ENCODE measurements at places on chromosomes 11 and 22. TPM values are rescaled to one million over a fixed set of nuclear protein-coding genes. Genes with fewer than 3 reads are reported as not detected.

The OR4D5 gene
- total RNA-seq, result not detected

- no peaks in the 10 kb centered on the region for H3K36me3 ChIP-seq
- H3K4me3 ChIP-seq, result no peak overlapping the region
- H3K4me1 ChIP-seq, result no peaks in the 10 kb centered on the region
- H3K27me3 ChIP-seq, result no peaks in the 10 kb centered on the region
- DNase-seq, result no peak
Measured at GRCh38 chr11:8789864-8790263, 107.3 kb downstream of the RPL27A start.

DNA sequence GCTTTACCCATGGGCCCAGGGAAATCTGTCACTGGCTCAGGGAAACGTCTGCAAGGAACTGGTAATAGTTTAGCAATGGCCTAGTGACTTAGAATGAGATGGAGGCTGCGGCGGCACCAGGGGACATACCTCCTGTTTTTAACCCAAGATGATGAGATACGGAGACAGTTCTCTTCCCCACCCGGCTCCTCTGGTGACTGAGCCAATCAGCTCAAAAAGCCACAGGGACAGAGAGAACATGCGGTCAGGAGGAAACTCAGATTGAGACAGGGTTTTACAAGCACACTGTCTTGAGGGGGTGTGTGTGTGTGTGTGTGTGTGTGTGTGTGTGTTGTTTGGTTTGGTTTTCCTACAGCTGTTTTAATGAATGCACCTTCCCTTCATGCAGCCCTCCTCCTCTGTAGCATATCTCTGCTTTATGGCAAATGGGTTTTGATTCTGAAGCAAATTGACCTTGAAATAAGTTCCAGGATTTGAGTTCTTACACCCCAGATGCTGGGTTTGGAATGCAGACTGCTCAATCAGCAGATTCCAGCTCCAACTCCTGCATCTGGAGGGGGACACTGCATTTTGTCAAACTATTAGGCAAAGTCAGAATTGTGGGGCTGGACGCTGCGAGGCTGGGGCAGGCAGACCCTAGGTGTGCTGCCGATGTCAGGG lies 246.2 kb downstream of the NTM start:
- H3K27ac ChIP-seq, result no peak overlapping the region
- H3K4me3 ChIP-seq, result no peak overlapping the region
- H3K4me1 ChIP-seq, result no peaks in the 10 kb centered on the region

The SLC25A18 gene
- not detected for total RNA-seq

- no peaks in the 10 kb centered on the region for H3K27me3 ChIP-seq
- H3K36me3 ChIP-seq, result peaks cover 4% of the 10 kb centered on the region
- DNase-seq, result no peak
Measured at GRCh38 chr11:44072757-44073658, 6.9 kb downstream of the ACCS start.

DNA sequence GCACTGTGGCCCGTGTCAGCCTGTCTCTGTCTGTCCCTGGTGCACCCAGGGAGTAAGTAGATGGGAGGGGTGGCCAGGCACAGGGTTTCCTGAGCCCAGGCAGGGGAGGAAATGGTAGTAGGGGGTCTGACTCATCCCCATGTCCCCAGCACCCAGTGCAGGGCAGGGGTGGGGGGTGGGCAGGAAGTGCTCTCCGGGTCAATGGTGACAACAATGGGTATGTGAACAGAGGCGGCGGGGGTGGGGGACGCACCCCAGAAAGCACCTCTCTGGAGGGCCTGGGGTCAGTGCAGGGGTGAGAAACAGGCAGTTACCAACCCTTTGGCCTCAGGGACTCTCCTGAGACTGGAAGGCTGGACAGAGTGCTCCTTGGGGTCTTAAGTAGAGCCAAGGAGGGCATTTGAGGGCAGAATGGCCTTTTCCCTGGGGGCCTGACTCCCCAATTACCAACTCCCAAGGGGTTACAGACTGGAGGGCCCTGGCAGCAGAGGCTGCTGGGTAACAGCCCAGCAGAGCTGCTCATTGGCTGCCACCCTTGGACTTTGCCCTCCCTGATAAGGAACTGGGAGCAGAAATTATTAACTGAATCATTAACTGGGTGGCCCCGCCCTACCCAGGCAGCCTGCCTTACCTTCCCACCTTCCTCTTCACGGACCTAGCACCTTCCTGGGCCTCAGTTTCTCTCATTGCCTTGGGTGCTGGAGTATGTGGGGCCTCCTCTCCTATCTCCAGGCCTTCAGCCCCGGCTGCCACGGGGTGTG lies 4.2 kb downstream of the MYRF start:
- peak; percentile 56 for DNase-seq
- no peak overlapping the region for H3K4me3 ChIP-seq
- H3K27ac ChIP-seq, result no peak overlapping the region
- H3K4me1 ChIP-seq, result peaks cover 9% of the 10 kb centered on the region

The SMC1B gene
- total RNA-seq, result 0.62 TPM

The HEPHL1 gene
- total RNA-seq, result not detected

GRCh38 chr22:37484480-37485394 lies 1.4 kb downstream of the MFNG start:
- peaks cover 35% of the 10 kb centered on the region for H3K36me3 ChIP-seq
- peak overlapping the region; percentile 92 for H3K4me3 ChIP-seq
- H3K27me3 ChIP-seq, result no peaks in the 10 kb centered on the region
- peak overlapping the region; percentile 92 for H3K27ac ChIP-seq

The MDK gene
- 6.7 TPM for total RNA-seq

The OR5D18 gene
- not detected for total RNA-seq

DNA sequence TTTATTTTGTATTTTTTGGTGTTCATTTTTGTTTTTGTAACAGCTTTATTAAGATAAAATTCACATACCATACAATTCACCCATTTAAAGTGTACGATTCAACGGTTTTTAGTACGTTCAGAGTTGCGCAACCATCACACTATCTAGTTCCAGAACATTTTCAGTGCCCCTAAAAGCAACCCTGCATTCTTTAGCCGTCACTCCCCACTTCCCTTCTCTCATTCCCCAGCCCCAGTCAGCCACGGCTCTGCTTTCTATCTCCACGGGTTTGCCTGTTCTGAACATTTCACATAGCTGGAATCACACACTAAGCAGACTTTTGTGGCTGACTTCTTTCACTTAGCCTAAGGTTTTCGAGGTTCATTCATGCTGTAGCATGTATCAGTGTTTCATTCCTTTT lies 9.6 kb upstream of the KCNQ1OT1 start:
- peaks cover 12% of the 10 kb centered on the region for H3K36me3 ChIP-seq
- no peaks in the 10 kb centered on the region for H3K27me3 ChIP-seq
- no peaks in the 10 kb centered on the region for H3K4me1 ChIP-seq
- H3K27ac ChIP-seq, result no peak overlapping the region
- DNase-seq, result no peak
- no peak overlapping the region for H3K4me3 ChIP-seq

DNA sequence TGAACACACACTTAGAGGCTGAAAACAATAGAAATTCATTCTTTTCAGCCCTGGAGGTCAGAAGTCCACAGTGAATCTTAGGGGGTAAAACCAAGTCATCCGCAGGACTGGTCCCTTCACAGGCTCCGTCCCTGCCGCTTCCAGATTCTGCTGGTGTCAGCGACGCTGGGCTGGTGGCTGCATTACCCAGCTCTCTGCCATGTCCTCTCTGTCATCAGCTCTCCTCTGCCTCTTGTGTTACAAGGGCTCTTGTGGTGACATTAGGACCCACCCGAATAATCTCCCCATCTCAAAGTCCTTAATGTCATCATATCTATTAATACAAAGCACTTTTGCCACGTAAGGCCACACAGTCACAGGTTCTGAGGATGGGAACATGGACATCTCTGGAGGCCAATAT lies 47.7 kb upstream of the ANO1 start:
- H3K27me3 ChIP-seq, result peaks cover 13% of the 10 kb centered on the region
- no peaks in the 10 kb centered on the region for H3K4me1 ChIP-seq
- no peak overlapping the region for H3K4me3 ChIP-seq
- DNase-seq, result no peak

The SLC1A2 gene
- not detected for total RNA-seq

Measured in activated CD4-positive, alpha-beta T cell treated with anti-CD3 and anti-CD28 coated beads for 36 hours (primary cell).